ENCODE measurements at places on chromosomes 12 and 14.

DNA sequence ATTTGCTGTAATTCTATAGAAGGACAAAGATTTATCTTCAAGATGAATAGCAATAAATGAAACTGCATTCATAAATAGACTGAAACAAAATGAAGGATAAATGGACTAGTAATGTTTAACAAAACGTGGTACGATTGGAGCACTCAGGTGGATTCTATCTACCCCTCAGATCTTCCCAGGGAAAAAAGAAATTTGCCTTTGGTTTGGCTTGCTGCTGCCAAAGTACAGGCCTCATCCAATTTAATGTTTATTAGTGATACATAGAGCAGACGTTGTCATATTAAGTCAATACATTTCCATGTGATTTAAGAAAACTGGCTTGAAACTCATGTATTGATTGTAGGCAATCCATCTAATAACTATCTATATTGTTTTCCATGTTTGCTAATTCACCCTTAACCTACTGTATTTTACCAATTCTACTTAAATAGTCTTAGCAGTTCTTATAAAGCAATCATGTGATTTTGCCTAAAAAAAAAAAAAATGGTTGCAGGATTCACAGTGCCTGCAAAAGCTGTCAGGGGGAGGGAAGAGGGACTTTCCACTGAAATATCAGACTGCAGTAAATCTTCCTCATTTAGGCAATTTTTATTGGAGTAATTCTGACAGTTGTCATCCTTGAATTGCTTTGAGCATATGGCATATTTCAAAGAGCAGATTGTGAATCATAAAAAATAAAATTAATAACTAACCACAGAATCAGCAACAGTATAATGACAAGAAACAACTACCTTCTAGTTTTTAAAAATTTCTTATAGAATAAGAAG, 242.2 kb upstream of the NPAS3 start:
- DNase-seq: no peak

DNA sequence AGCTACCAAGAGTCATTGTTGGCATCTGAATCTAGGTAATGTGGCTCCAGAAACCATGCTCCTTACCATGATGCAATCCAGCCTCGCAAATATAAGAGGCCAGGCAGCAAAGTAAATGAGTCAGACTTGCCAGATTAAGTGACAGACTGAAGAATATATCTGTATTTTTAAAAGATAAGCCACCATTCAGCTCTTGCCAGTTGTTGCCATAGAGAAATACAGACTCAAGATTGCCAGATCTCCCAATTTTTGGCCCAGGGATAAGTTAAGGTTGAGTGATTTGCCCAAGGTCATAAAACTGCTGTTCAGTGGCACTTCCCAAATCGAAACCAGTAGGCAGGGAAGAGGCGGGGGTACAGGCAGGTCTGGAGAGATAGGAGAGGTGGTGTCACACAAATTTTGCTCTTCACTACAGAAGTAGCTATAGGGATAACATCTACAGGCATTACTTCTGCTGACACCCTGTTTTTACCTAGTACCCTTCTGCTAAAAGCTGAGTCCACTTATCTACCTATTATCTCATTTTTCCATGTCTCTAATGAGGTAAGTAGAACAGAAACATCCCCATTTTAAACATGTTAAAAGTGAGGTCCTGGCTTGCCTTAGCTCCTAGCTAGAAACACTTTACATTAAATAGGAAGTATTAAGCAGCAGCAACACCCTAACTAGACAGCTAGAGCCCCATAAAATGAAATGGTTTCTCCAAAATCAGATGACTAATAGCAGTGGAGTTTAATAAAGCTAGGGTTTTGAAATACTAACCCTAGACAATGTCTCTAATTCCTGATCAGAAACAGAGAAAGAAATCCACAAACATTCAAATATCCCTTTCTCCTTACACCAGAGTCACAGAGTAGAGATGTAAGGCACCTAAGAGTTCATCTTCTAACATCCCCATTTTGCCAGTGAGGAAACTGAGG, 19.5 kb downstream of the DCAF5 start:
- DNase-seq: no peak

DNA sequence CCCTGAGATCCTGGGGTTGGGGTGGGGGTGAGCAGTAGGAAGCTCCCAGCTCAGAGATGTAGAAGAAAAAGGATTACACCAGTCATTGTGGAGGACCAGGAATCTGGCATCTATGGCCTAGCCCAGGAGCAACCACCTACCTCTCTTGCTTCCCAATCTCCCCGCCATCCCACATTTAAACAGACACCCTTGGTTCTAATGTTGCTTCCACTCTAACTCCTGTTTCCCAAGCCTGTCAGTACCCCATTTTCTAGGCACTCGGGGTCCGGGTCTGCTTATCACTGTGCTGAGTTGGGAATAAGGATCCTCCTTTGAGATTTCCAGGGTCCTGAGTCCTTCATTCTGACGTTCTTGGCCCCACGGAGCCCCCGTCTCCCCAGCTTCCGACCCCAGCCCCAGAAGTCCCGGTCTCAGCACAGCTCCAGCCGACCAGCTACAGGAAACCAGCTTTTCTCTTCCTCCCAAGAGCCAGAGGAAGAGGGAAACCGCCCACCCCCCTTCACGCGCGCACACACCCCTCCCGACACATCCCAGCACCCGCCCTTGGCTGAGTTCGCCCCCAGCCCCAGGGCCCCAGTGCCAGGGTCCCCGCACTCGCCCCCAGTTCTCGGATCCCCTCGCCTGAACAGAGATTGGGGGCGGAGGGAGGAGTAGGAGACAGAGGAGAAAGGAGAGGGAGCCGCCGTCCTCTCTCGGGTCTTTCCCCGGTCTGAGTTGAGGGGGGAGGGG, 1.2 kb downstream of the ITGA5 start:
- no peak for DNase-seq

DNA sequence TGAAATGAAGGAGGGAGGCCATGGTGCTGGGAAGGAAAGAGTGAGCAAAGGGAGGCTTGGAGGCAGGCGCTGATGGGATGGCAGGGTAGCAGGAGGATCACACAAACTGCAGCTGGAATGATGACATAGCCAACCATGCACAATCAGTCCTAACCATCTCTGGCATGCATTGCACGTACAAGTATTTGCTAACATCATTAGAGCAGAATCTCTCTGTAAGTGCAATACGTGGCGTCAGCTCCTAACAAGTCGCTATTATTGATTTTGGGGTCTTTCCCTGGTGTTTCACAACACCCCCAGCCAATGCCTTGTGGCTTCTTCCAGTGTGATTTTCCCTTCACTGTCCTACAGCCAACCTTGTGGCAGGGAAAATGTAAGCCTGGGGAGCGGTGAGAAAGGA, 18.5 kb downstream of the BDKRB1 start:
- DNase-seq: no peak

DNA sequence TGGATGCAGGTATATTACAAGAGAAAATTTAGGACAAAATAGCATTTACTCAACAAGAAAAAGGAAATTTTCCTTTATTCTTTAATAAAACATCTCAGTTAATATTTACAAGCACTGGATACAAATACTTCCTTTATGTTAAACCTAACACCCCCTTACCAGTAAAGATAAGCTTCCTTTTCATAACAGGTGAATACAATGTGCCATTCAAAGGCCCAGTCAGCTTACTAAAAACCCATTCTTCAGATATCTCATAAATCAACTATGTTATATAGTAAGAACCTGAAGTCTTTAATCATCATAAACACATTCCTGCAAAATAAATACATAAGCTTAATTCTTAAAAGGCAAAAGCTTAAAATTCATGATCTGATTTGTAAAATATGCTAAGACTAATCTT, 52.6 kb downstream of the LRP6 start:
- DNase-seq: no peak

DNA sequence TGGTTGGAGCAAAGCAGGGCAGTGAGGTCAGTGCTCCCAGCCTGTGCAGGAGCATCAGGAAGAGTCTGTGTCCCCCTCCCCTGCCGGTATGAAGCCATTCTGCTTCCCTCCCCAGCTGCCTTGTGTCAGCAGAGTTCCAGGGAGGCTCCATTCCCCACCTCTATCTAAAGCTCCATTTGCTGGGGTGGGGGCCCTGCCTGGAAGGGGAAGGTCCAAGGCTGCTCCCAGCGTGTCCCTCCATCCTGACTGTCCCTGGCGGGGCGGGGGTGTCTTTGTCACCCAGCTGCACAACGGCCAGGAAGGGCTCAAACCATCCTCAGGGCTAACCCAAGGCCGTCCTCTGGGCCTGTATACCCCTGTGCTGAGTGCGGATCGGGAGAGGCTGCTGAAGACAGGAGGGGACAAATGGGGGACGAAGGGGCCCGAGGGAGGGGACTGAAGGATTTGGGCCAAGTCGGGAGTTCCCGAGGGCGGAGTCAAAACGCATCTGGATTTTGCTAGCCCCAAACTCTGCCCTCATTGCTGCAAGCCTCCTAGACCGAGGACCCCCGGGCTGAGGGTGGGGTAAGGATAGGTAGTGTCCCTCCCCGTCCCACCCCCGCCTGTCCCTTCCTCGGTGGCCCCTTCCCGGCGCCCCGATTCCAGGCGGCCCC, 748 bp upstream of the ACVRL1 start:
- no peak for DNase-seq

GRCh38 chr12:6834254-6834653, 6.0 kb downstream of the P3H3 start:
- no peak for DNase-seq

GRCh38 chr12:114191581-114191980, 214.4 kb downstream of the TBX5 start:
- DNase-seq: no peak

DNA sequence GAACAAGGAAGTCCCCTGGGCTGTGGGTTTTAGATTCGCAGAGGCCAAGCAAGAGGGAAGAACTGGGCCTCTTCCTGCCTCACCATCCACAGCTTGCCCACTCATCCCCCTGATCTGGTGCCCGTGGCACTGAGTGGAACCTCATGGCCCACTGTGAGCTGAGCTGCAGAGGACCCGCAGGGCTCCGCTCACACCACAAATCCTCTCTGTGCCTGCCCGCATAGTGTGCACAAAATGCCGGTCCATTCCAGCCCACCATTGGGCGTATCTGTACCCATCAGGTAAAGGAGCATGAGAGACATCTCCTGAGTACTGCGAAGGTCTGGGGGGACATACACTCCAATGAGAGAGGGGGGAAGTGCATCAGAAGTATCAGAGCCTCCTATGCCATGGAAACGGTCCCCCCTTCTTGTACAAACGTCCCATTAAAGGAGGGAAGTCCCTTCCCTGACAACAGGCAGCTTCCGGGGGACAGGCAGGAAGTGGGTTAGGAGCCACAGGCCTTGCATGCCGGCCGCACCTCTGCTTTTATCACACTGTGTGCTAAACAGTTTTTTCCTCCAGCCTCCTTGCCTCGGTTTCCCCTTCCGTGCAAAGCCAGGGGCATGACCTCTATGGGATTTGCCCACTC, 309.4 kb upstream of the DIO3 start:
- no peak for DNase-seq

GRCh38 chr12:2691345-2692071, 103.3 kb upstream of the FKBP4 start:
- DNase-seq: no peak

DNA sequence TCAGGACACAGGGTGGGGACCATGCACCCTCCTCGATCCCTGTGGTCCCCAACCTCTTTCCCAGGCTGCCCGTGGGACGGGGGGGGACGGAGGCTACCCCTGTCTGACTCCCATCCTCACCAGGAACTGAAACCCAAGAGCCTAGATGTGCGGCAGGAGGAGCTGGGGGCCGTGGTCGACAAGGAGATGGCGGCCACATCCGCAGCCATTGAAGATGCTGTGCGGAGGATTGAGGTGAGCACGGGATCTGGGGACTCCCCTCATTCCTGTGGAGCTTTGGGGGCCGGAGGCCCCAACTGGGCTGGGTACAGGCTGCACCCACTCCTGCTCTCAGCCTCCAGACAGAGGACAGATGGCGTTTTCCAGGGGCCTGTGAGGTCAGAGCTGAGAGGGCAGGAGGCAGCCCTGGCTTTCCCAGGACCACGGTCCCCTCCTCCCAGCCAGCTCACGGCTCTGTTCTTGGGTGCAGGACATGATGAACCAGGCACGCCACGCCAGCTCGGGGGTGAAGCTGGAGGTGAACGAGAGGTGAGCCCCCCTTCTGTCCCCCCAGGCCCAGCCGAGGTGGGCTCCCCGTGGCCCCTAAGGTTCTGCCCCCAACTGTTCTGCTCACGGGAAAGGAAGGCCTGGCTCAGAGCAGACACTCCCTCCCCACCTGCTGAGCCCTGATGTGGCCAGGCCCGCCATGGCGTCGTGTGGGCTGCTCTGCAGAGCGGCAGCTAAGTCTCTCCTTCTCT, 24.2 kb downstream of the HIP1R start:
- no peak for DNase-seq

- peak; percentile 27 for DNase-seq
Measured at GRCh38 chr12:111812881-111813741, 28.9 kb upstream of the MAPKAPK5 start.

- no peak for DNase-seq
Measured at GRCh38 chr12:45536284-45536683, 193.2 kb upstream of the ARID2 start.

DNA sequence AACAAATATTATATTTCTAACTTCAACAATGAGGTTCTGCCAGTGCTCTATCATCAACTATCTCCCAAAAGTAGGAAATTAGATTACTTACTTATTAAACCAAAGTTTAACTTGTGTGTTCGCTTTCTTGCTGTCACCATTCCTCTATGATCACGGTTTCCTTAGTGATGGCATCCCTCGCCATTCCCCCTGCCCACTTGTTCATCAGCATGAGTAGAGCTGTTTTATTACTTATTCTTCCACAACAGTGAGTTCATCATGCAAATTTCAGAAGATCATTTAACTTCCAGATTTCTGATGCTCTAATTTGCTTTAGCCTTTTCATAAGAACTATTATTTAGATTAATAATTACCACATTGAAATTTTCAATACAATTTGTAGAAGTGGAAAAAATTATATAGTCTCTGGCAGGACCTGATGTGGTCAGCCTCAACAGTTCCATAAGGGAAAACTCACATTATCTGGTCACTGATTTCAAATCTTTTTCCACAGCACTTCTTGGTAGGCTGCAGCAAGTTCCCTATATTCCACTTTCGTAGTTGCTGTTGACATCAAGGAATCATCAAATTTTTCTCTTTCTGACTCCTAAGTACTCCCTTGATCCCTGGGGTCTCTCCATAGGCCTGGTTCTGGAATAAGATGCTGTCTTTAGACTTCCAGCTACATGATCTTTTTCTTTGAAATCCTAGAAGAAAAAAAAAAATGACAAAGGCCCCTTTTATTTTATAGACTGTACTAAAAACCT, 174.6 kb downstream of the RASSF9 start:
- DNase-seq: no peak

DNA sequence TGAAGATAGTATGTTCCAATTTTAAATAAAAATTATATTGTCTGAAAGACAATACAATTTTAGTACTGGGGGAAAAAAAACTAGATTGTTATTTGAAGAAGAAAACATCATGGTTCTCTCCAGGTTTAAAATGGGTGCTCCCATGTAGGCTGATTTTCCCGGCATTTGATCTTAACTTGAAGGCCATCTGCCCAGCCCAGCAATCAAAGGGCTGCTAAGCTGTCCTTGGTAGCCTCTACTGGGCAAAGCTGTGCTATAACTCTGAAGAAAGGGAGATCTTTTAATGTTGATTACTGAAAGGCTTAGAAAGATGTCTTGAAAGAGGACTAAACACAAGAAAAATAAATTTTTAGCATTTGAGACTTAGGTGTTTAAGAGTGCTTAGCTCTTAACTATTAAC, 41.4 kb downstream of the CBX5 start:
- no peak for DNase-seq

GRCh38 chr12:124684971-124685688, 117.7 kb upstream of the NCOR2 start:
- DNase-seq: no peak

- DNase-seq: no peak
Measured at GRCh38 chr14:66268802-66269334, 217.3 kb upstream of the CCDC196 start.

Measured in stimulated activated CD8-positive, alpha-beta memory T cell treated with anti-CD3 and anti-CD28 coated beads, Interleukin-4, amount 100 ng/mL, for 4 hours (primary cell).